ENCODE measurements at places on chromosomes 2 and 18.

DNA sequence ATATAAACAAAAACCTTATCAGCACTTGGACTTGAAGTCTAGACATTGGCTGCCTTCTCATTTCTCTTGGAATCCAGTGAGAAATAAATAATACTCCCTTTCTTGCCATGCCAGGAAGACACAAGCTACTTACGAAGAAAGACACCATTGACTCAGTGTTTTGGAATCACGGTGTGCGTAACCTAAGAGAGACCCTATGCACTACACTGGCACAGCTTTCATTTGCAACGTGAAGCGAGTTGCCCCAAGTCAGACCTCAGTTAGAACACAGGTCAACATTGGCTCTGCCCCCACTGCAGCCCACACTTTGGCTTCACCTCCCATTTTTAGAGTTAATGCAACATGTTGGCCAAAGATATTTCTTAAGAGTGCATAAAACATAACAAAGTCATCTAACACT, 54.2 kb downstream of the PIEZO2 start:
- DNase-seq = no peak

- no peak for DNase-seq
Measured at GRCh38 chr18:31105733-31106132, 3.5 kb upstream of the DSC2 start.

DNA sequence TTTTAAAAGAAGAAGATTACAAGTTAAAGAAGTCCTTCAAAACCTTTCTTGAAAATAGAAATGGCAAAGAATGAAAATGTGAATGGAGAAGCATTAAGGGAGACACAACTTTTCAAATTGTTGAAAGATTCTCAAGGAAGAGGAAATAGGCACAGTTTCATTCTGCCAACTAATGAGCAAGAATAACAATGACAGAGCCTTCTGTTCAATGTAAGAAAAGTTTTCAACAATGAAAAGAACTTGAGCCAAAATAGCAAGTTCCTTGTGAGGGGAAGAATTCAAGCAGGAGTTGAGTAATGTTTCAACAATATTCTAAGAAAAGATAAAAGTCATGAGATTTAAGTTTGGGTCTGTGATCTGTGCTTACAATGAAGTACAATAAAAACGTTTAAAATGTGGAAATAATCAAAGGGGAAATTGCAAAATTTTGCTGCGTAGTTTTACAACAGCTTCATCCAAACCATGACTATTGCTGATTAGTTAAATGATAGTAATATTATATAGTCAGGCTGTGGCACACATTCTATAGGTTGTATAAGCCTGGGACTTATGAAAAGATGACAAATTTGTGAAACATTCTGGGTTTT, 122.6 kb downstream of the METTL4 start:
- no peak for DNase-seq

- DNase-seq = no peak
Measured at GRCh38 chr2:239721991-239722759, 303.0 kb downstream of the NDUFA10 start.

GRCh38 chr2:237874585-237875161, 15.2 kb downstream of the RAMP1 start:
- DNase-seq = peak; percentile 89

DNA sequence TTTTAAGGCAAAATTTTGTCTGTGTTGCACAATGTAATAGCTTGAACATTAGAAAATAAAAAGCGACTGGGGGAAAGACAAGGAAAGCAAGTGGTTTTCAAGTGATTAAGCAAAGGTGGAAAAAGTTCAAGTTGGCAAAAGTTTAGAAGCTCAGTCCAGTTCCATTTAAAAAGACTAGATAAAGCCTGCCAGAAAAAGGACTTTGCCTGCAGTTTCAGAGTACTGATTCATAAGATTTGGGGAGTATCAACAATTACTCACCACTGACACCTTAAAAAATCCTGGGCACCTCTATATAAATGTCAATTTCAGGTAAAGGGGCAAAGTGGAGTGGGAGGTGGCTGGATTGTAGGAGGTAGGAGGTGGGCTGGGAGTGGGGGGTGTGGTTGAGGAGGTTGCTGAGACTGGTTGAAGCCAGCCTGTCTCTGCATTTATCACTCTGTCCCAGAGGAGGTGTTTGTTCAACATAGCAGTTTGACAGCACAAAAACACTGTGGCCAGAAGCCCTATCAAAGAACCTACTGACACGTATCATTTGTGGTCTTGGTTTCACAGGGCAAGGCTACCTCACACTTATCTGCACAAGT, 14.6 kb downstream of the ZEB2 start:
- DNase-seq = no peak

GRCh38 chr2:109148991-109149645, 20.1 kb downstream of the SH3RF3 start:
- DNase-seq = no peak

DNA sequence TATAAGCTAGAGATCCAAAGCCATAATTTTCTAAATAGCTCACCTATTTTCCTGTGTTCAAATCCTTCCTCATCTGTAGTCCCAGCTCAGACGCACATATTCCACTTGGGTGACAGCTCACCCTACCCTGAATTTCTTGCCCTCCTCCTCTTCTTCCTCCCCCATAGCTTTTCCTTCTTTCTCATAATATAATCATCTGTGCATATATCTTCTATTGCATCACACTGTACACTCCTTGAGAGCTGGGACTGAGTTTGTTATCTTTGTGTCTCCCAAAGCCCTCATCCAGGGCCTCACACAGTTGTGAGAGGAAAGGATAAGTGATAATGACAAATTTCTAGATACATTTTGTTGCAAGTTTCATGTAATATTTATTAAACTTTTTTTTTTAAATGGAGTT, 55.9 kb upstream of the RTN4 start:
- DNase-seq = peak; percentile 25

DNA sequence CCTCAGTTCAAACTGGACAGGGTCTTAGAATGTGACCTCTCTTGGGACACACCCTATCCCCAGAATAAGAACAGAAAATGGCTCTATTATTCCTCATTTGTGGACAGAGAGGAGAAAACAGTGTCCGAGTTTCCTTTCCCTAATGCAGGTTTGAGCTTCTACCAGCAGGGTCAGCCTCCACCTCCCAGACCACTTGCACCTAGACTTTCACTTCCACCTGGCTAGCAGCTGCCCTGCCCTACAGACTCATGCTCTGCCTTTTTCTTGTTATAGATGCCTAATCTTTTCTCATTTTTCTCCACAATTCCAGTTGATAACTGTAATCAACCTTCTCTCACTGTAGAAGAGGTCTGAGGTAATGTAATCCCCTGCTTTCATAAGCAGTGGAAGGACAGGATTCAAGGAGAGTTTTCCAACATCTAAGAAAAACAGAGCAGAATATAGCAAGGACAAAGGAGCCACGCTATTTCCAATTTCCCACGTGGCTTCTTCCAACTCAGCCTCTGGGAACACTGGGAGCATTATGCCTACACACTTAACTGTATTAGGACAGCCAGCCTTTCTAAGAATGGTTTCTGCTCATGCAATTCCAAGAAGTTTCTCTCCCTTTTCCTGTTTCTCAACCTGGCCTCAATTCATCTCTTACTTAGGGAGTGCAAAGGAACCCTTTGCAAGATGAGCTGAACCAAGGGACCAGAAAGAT, 239.8 kb downstream of the BCL11A start:
- DNase-seq = no peak

DNA sequence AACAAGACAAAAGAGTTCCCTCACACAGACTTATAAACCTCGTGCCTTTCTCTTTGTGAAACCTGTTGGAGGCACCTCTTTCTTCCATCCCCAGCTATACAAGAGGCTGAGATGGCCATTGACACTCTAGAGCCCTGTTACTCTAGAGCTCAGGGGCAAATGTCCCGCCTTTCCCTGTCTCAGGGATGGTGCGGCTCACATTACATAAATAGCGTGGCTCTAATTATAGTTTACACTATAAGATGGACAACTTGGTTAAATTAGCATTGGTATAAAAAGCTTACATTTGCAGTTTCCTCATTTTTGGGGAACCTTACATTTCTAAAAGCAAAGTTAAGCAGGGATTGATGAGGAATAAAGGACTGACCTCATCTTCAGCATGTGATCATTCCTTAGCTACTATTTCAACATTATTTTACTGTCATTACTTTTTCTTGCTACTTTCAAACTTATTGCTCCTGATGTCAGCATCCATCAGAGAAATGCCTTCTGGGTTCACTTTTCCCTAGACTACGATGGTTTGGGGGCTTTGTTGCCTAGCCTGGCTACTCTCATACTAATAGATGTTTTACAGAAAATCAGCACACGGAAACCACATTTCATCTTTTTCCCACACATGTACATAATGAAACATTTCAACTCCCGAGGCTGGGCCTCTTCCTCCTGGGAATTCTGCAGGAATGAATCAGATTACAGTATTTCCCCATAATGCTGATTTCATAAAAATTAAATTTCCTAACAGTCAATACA, 40.4 kb downstream of the FTCDNL1 start:
- DNase-seq = no peak

DNA sequence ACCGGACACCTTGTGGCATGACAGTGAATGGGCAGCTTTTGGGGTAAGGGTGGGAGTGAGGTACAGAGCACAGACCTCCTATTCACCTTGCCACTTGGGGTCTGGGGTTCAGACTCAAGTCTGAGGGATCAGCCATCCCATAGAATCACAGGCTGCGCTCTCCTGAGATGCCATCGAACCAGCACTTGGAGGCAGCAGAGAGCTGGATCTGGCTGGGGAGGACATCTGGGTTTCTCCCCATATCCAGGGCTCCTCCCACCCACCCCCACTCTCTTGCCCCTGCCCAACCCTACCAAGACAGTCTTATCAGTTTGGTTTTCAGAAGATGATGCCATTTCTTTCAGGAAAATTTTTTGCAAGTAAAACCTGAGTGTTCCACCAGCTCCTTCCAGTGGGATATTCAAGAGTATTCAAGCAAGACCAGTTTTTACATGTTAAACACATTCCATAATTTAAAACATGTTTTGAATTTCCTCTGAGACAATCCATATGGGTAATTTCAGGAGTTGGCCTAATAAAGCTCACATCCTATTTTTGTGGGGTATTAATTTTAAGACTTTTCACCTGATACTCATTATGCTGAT, 29.2 kb upstream of the TEX44 start:
- DNase-seq = peak; percentile 71

DNA sequence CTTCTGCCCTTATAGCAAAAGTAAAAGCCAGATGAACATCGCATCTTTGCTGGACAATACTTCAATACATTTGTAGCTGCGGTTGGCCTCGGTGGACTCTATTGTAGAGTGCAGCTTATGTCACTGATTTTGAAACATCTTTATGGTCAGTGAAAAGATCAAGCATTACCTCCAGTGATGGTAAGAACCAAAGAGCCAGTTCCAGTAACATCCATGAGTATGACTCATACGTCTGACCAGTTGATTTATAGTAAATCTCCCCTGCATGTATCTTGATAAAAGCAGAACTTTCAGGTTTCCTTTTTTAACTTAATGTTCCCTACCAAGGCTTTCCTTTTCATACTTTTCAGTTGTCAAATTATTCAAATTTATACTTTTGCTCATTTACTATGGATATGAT, 119.2 kb upstream of the HNRNPA3 start:
- no peak for DNase-seq

DNA sequence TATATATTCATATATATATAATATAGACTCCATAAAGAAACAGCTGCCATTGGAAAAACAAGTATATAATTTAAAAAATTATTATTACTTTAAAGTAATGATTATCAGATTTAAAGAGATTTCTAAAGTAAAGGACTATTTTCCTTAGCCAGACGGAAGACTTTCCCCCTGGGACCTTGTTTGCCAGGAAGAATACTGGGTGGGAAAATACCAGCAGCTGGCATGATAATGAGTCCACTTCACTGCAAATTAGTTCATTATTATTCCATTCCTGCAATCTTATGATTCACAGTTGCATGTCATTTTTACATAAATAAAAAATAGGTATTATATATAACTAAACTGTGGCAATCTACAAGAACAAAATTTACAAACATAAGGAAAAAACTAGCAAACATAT, 339.8 kb upstream of the CDH7 start:
- no peak for DNase-seq

- no peak for DNase-seq
Measured at GRCh38 chr2:88053934-88054781, 1.4 kb downstream of the KRCC1 start.

DNA sequence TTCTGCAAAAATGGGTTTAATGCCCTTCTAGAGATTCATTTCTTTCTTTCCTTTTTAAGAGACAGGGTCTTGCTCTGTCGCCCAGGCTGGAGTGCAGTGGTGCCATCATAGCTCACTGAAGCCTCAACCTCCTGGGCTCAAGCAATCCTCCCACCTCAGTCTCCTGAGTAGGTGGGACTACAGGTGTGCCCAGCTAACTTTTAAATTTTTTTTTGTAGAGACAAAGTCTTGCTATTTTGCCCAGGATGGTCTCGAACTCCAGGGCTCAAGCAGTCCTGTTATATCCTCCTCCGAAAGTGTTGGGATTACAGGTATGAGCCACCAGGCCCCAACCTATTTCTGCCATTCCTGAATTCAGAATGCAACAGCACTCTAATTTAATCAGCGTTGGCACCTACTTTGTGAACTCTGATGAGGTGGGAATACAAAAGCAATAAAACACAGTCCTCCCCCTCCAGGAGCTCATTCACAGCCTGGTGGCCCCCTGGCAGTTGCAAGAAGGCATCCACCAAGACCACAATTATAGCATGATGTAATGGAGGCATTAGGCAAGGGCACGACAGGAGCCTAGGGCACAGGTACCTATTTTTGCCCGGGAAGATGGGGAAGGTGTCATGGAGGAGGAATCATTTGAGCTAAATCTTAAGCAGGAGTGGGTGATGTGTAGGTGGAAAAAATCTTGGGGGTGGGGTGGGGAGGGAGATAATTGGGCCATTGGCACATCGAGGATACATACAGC, 5.1 kb downstream of the RHOB start:
- no peak for DNase-seq

- peak; percentile 89 for DNase-seq
Measured at GRCh38 chr2:159153463-159153862, 133.0 kb downstream of the WDSUB1 start.

DNA sequence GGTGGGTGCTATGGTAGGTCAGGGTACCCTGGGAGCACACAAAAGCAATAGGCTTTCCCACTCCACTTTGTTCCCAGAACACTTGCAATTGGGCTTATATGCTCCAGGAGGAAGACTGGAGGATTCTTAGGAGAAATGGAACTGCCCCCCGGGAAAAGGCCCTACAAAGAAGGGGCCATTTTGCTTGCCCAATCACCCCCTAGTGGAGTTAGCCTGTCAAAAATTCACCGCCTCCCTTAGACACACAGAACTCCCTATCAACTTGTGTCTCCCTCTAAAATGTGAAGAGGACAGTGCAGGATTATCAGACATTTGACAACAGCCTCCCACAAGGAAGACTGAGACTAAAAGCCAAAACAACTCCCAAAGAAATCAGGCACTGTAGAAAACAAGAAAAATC, 36.5 kb downstream of the NLRC4 start:
- no peak for DNase-seq

GRCh38 chr18:69947361-69948133, at the start of gene CD226:
Gene CD226, minus strand, starts transcription at chr18:69947873. Its CDS starts 467 bp downstream, at chr18:69947406.
- DNase-seq = no peak

DNA sequence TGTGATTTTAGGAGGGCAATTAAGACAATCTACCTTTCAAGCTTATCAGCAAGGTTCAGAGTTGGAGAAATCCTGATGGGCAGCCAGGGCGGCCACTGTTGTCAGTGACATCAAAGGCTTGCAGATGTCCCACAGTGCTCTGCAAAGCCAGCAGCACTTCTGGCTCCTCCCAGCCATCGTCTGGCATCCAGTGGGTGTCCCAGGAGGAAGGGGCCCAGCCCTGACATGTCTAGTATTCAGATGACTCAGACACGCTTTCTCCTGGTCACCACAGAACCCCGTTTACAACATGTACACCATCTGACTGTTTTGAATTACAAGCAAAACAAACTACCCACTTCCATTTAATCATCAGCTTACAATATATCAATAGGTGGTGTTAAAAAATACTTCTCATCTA, 61.4 kb downstream of the CYRIA start:
- DNase-seq = peak; percentile 92

- DNase-seq = no peak
Measured at GRCh38 chr2:157557770-157558169, 70.9 kb downstream of the ACVR1C start.

Data from epithelial cell of esophagus (primary cell).